ENCODE measurements at places on chromosomes 3 and 15.
A peak's percentile ranks its signal among the peaks of the same experiment; 100 is the strongest.

GRCh38 chr15:38876621-38877020, 312.0 kb upstream of the RASGRP1 start:
- no peak for DNase-seq

GRCh38 chr3:186930143-186930640, at the start of gene ST6GAL1:
ST6GAL1 (plus strand) TSS chr3:186930526; CDS start chr3:187042704, 112,178 bp downstream.
- DNase-seq, result peak; percentile 39

DNA sequence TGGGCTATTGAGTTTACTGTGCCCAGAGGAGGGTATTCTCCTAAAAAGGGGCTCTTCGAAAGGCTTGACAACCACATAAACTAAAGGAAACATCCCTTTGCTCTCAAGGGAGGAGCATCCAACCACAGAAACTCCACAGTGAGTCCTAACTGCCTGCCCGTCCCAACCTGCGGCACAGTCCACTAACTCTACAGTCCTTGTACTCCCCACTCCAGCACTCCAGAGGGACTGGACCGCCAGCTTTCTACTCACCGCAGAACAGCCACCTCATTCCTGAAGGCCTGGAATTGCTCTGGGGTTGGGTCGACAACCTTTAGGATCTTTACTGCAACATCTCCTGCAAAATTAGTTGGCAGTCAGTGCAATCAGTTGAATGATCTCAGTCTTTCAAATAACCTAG, 34.6 kb downstream of the MKRN2 start:
- no peak for DNase-seq

- DNase-seq, result no peak
Observed at GRCh38 chr15:43872416-43873020, 45.7 kb downstream of the WDR76 start.

DNA sequence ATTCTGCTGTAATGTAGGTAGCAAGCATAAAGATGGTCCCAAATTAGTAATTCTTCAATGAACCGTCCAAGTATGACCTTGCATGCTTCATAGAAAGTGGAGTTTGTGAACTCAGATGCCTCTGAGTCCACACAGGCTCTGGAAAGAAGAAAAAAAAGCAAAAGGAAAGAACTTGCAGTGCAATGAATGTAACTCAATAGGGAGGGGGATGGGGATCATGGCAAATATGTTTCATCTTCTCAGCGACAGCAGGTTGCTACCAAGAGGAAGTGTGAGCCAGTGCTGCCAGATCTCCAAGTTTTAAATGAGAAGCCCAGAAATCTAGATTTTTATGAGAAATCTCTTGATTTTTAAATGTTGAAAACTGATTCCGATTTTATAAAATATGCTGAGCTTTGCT, 50.3 kb downstream of the IL20RB start:
- no peak for DNase-seq

GRCh38 chr15:78108300-78109084, 16.1 kb downstream of the SH2D7 start:
- DNase-seq, result peak; percentile 73

- DNase-seq, result no peak
Observed at GRCh38 chr3:120650311-120650710, 31.7 kb downstream of the HGD start.

- DNase-seq, result no peak
Observed at GRCh38 chr15:98444138-98444537, 204.2 kb upstream of the IGF1R start.

- DNase-seq, result peak; percentile 13
Observed at GRCh38 chr3:18423401-18424212, 1.5 kb downstream of the SATB1 start.

GRCh38 chr3:38655708-38656300, 6.3 kb upstream of the SCN5A start:
- DNase-seq, result no peak

DNA sequence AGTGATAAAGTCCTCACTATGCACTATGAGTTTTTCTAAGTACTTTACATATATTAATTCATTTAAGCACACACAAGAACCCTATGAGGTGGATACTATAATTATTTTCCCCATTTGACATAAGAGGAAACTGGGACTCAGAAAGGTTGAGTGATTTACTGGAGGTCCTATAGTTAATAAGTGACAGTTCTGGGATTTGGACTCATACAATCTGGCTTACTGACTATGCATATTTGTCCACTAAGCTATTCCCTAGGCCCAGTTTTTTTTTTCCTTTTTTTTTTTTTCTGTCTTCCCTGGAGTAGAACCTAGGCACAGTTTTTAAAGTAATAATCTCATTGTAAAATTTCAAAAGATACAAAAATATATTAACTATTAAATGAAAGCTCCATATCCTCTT, 6.3 kb upstream of the RTP2 start:
- DNase-seq, result no peak

DNA sequence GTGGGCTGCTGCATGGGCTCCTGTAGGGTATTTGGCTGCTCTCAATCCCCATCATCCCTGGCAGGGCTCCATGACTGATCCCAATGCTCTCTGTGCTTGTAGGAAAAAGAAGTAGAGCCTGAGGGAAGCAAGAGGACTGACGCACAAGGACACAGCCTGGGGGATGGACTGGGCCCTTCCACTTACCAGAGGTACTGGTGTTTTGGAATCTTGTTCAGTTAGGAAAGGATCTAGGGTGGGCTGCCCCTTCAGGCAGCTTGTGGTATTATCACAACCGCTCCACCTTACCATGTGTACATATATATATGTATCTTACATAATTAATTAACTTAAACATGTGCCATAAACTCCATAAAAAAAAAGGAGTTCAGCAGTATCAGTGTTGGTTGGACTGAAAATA, 1.3 kb downstream of the SLC28A2 start:
- no peak for DNase-seq

DNA sequence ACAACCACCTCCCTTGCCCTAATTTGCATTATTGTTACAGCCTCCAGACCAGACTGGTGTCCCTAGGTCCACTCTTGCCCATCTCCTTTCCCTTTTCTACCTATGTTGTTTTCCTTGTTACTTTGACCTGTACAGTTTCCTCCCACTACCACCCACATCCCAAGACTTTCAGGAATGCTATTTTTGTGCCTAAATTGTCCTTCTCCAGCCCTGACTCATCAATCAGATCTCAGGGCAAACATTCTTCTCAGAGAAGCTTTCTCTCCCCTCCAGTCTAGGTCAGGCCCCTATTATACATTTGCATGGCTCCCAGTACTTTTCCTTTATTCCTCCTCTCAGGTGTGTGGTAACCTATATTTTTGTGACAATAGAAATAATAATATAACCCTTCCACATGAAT, 241.5 kb downstream of the IGSF11 start:
- DNase-seq, result no peak

- DNase-seq, result no peak
Observed at GRCh38 chr3:179068779-179069530, 2.7 kb downstream of the ZMAT3 start.

DNA sequence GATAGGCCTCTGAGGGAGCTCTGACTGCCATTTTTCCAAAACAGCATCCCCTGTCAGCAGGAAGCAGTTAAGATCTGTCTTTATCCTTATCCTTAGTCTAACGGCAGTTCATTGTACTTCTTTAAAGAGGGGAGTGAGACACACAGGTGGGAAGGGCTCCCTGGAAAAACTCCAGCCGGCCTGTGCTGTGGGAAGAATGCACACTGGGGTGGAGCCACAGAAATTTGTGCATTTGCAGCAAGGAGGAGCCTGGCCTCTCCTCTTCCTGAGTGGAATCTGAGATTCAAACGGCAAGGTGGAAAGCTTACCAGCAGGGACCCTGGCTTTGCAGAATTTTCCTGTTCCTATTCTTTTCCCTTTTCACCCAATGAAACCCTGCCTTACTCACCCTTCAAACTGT, 1209.4 kb downstream of the ROBO2 start:
- DNase-seq, result no peak

- no peak for DNase-seq
Observed at GRCh38 chr15:76979331-76979925, 15.5 kb upstream of the PSTPIP1 start.

GRCh38 chr3:45885979-45886705, at the start of gene CCR9:
CCR9 (plus strand) TSS chr3:45886543; CDS start chr3:45894934, 8,391 bp downstream.
- DNase-seq, result no peak

DNA sequence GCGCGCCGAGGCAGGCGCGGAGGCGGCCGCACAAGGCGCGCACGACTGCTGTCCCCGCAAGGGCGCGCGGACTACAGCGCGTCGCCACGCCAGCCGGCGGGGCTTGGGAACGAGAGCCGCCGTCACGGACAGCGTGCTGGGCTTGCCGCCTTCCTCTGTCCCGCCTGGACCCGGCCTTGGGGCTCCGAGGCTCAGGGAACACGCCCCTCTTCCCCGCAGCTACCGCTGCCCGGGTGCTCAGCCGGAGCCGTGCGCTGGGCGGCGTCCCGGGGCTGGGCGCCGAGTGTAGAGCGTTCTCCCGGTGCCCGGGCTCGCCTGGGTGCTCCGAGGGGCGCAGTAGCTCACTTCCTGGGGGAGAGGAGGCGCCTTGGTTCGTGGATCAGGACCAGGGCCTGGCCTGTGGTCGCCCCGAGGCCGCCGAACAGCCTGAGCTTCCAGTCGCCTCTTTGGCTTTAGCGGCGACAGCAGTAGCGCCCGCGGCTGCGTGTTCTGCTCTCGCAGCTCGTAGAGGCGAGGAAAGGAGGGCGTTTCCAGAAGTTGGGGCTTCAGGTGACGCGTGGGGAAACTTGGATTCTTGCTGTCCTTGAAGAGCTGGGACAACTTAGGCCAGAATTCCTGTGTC, 226.7 kb upstream of the C2CD4B start:
- no peak for DNase-seq

- peak; percentile 61 for DNase-seq
Observed at GRCh38 chr3:71583566-71584393, at the start of gene FOXP1. FOXP1 (minus strand) TSS chr3:71583728; CDS start chr3:71198381, 385,347 bp downstream.

DNA sequence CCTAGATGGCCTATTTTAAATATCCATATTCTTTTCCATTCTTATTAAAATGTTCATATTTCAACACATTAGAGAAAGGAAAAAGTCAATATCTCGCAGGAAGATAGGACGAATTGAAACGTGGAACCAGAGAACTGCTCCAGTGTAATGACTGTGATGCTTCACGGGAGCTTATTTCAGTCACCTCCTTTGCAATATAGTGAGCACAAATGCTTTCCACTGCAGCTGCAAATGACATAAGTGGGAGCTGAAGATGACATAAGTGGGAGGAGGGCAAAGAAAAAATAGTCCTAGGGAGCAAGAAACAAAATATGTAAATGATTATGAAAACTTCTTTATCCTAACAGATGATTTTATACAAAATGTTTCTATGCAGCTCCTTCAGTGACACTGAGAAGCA, 324.1 kb downstream of the ZNF385D start:
- no peak for DNase-seq

- no peak for DNase-seq
Observed at GRCh38 chr3:36409862-36410261, 29.6 kb downstream of the STAC start.

DNA sequence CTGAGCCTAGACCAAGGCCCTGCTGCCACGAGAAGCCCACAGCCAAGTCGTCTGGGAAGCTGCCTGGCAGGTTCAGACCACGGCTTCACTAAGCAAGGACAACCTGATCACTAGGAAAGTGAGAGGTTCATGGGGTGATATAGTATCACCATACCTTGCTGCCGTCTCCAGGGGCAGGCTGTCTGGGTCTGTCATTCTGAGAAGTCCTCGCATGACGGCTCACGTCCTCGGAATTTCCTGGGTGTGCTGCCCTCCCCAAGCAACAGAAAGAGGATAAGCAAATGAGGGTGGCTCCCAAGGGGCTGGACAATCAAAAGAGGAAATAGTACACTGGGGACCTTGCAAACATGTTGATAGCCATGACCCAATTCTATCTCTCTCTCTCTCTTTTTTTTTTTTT, 207.4 kb upstream of the IGF1R start:
- no peak for DNase-seq

- no peak for DNase-seq
Observed at GRCh38 chr3:171792531-171792930, 17.8 kb downstream of the PLD1 start.

DNA sequence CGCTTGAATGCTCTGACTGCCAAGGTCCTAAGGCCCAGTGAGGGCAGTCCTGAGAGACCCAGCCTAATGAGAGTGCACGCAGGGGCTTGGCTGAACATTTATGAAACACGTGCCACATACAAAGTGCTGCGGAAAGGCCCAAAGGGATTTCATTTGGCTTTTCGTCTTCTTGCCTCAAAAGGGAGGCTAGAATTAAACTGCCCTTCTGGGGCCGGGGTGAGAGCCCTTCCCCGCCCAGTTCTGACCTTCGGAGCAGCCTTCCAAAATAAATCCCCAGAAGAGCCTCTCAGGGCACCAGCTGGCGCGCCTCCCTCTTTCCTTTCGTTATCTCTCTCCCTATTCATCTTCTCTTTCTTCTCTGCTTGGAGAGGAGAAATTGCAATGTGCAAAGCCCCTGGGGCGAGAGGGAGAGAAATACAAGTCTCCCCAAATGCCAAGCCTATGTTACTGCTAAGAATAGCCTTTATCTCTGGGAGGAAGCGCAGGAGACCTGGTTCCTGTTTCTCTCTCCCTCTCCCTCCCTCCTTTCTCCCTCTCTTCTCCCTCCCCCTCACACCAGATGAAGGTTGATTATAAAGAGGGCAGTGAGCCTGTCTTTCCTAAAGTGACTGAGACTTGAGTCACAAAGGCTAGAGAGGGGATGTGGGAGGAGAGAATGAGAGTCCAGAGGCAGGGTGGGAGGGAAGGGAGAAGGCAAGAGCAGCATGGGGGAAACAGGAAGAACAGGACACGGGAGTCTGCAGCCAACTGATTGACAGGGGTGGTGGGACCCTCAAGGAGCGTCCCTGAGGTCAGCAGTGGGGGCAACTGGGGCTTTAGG, 36.7 kb upstream of the NDUFB4 start:
- no peak for DNase-seq

DNA sequence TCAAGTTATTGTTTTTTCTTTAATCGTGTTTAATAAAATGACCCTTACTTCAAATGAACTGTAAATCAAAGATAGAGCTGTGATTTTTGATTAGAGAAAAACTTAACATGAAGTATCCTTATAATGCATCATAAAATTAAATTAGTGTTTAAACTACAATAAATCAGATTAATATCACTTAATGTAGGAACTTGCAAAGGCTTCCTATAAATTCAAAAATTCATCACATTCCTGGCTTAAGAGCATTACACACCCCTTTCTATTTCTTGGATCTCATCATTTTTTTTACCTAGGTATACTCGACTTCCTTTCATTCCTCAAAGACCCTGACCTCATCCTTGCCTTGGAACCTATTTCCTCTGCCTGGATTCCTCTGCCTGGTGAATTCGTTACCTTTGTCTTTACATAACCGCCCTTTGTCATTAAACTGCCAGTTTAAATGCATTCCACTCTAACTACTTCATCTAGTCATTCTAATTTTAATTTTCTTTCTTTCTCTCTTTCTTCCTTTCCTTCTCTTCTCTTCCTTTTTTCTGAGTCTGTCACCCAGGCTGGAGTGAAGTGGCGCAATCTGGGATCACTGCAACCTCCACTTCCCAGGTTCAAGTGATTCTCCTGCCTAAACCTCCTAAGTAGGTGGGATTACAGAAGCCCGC, 1244.5 kb downstream of the OTOL1 start:
- DNase-seq, result no peak

GRCh38 chr3:12449889-12450682, 34.2 kb upstream of the TSEN2 start:
- no peak for DNase-seq

GRCh38 chr15:70710714-70711113, 52.6 kb downstream of the UACA start:
- DNase-seq, result no peak
